Muscle of leg (tissue), 16 donors: ENCODE measurements at places on chromosomes 6 and 20. TPM values are rescaled to one million over a fixed set of nuclear protein-coding genes. Genes with fewer than 3 reads are reported as not detected.

THBD gene
- 5.1 TPM for total RNA-seq

BTN1A1 gene
- total RNA-seq, result 0.04 TPM

DNA sequence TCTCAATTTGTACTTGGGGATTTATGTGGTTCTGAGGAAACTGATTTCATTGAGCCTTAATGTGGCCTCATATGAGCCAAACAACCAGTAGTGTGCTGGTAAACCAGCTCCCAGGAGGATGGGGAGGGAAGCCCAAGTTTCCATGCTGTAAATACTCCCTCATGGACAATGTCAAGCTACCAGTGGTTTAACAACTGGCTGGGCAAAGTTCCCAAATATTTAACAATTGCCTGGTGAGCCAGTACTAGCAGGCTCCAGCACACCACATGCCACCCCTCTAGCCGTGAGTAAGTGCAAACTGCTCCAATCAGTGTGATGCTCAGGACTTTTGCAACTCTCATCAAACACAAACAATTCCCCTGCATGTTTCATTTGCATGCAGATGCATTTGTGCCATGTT lies 19.2 kb upstream of the CDKN1A start:
- H3K4me3 ChIP-seq, result no peak overlapping the region
- no peak overlapping the region for H3K27ac ChIP-seq
- no peaks in the 10 kb centered on the region for H3K36me3 ChIP-seq
- peaks cover 26% of the 10 kb centered on the region for H3K27me3 ChIP-seq

GRCh38 chr20:62227977-62228958 lies 8.2 kb upstream of the HRH3 start:
- H3K4me1 ChIP-seq, result peaks cover 12% of the 10 kb centered on the region
- H3K4me3 ChIP-seq, result no peak overlapping the region
- DNase-seq, result no peak
- H3K27ac ChIP-seq, result no peak overlapping the region

- peak overlapping the region; percentile 91 for H3K4me3 ChIP-seq
- no peak overlapping the region for H3K27ac ChIP-seq
- H3K36me3 ChIP-seq, result no peaks in the 10 kb centered on the region
- peaks cover 9% of the 10 kb centered on the region for H3K4me1 ChIP-seq
- DNase-seq, result no peak
- peaks cover 24% of the 10 kb centered on the region for H3K27me3 ChIP-seq
Observed at GRCh38 chr6:136792095-136792409, 225 bp downstream of the MAP3K5 start.
